ENCODE measurements at places on chromosomes 1 and 21.
A peak's percentile ranks its signal among the peaks of the same experiment; 100 is the strongest.

- no peak for DNase-seq
Observed at GRCh38 chr1:214282630-214283242, 1.8 kb downstream of the SMYD2 start.

GRCh38 chr1:115063228-115063901, 25.9 kb downstream of the TSPAN2 start:
- no peak for DNase-seq

DNA sequence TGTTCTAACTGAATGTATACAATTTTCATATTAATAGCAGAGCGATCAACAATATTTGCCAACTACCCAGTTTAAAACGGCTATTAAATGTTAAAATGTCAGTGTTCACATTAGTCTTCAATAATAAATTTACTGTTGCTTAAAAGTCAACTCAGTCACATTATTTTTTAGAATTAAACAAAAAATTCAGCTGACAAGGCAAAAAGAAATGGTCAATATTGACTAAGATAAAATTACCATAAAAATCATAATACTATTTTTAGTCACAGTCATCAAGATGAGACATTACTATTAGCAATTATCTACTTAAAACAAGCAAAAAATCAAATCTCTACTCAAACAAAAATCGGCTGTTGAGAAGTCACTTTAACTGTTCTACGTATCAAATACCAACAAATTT, 1.5 kb downstream of the ANKRD13C start:
- no peak for DNase-seq

DNA sequence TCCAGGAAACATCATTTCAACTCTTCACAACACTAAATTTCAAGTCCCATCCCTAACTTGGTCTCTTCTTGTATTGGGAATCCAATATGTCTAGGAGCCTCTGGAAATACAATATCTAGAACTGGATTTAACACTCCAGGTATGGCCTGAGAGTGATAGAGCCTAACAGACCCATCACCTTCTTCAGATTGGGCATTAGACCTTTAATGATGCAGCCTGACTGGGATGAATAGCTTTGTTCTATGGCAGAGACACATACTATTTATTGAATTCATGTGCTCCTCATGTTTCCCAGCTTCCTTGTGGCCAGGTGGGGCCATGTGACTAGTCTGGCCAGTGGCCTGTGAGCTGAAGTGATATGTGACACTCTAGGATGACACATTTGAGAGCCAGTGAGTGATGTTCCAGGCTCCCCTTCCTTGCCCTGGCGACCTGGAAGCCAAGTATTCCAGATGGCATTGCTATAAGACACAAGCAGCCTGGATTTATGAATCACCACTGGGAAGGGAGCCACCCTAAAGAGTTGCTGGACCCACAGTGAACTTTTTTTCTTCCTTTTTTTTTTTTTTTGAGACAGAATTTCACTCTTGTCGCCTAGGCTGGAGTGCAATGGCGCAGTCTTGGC, 31.0 kb upstream of the POU3F1 start:
- no peak for DNase-seq

- no peak for DNase-seq
Observed at GRCh38 chr21:42997053-42997452, 22.7 kb downstream of the PKNOX1 start.

DNA sequence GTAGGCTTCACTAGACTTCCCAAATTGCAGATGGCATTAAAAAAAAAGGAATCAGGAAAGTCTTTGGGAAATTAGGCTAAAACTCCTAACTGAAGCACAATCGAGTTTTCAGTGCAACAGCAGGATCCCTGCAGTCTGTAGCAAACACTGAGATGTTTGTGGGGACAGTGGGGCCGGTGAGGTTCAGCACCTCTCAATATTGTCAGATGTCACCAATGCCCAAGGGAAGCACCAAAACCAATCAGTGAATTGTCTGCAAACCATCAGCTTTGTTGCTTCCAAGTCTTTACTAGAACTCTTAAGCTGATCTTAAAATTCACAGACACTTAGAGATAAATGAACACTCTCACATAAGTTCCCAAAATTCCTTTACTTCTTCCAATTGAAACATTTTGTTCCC, 2.6 kb downstream of the ERG start:
- DNase-seq: no peak

DNA sequence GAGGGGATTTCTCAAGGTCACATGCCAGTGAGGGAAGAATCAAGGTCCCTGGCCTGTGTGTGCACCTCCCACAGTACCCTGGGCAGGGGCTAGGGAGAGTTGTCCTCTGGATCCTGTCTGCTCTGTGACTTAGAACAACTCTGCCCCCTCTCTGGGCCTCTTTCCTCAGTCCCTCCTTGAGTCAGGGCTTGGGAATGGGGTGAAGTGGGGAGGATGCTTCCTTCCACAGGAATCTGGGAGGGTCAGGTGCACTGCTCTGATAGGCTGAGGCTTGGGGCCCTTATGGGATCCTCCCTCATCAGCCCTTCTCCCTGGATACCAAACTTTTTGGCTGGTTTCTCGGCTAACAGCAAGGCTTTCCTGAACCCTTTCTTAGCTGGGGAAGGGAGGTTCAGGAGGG, 2.5 kb downstream of the TRNP1 start:
- no peak for DNase-seq

GRCh38 chr21:42150474-42151085, 68.4 kb upstream of the ABCG1 start:
- no peak for DNase-seq

DNA sequence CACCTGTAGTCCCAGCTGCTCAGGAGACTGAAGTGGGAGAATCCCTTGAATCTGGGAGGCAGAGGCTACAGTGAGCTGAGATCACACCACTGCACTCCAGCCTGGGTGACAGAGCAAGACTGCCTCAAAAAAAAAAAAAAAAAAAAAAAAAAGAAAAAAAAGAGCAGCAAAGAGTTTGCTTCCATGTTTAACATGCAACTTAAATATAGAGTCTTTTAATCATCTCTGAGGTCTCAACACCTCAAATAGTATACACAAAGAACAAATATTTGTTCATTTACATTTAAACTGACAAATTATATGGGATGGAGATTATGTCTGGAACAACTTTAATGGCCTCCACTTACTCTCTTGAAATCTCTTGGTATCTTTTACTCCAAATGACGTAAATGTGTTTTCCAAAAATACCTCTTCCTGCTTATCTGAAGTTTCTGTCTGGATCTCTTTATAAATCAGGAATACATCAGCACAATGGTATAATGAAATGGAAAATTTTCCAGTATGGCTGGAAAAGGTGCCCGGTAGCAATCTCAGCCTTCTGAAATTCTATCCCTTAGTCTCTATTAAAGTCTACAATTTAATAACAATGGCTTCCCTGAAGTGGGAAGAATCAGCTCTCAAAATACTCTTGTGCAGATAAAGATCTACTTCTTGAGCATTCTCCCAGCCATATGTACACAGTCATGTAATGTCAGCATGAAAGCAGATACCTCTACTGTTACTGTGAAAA, 258.5 kb downstream of the OMA1 start:
- no peak for DNase-seq

DNA sequence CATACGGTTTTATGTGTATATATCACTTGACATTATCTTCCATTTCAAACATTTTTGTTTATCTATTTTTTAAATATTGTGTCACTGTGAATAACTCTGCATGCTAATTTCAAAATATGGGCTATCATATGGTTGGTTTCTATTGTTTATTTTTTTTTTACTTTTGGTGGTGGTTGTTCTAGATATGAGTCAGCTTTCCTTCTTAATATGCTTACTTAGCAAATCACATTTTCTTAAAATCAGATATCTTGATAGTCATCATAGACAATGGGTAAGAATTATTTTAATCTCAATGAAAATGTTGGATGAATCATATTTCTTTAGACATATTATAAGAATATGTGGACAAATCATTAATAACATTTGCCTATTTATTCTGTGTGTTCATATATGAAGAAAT, 881.5 kb downstream of the BRINP3 start:
- DNase-seq: no peak

DNA sequence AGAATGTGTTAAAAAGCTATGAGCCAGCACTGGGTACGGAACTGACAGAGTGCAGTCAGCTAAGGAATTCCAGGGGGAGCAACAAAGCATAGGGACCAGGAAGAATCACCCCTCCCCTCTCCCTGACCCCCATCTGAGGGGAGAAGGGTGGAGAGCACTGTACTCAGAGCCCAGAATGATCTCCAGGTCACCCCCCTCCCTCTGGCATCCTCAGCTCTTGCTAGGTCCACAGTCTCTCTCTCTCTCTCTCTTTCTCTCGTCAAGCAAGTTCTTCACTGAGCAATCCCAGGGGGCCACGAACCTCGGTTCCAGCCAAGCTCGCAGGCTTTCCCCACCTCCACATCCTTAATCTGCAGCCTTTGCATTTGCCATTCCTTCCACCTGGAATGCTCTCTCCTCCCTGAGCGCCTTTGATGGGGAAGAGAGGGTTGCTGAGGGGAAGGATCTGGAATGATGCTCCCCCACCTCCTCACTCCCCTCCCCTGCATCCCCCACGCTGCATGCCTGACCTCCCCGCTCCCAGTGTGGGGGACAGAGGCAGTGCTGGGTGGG, 6.7 kb upstream of the WASF2 start:
- DNase-seq: no peak

GRCh38 chr1:1591452-1591851, 8.5 kb downstream of the FNDC10 start:
- DNase-seq: no peak

DNA sequence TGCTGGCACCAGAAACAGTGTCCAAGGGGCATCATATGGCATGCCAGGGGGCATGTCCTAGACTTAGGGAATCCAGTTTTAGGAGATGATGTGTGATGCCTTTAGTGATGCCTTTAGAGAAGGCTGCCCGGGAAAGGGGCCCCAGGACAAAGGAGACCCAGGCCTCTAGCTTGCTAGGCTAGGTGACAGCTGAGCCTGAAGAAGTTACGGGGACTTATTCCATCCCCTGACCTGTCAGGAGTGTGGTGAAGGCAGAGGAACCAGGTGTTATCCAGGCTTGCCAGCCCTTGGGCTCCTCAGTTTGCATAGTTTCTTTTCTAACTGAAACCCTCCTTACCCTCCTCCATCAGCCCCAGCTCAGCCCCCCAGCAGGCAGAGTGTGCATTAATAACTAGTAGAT, 269.7 kb upstream of the CSF3R start:
- no peak for DNase-seq

DNA sequence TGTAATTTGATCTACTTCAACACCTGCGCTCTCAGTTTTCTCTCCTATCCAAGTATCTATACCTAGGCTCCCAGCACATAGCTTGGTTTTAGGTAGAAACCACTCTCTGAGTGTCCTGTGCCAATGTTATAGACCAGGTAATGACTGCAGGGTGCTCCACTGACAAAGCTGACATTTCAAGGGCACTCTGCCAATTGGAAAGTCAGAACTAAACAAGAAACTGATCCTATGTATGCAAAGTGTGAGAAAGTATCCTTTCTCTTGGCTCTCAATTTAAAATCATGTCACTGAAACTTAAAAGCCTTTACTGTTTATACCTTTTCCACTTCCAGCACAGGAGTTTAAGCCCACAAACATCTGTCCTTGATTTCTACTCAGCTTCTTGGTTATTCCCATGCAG, 45.0 kb upstream of the AIM2 start:
- no peak for DNase-seq

DNA sequence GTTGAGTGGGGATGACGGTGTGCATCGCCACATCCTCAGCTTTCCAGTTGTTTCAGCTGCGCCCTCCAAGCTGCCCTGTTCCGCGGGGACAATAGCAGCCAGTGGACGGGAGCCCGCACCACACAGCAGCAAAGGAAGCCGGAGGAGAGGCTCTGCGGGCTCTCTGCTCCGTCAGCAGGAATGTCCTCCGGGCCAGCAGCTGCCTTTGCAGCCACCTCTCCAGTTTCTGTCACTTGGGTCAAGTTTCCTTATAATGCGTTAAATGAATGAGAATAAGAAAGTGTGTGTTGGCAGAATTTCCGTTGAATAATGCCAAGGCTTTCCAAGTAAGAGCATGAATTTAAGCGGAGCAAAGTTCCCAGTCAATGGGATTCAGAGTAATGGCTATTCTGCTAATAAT, 263.3 kb downstream of the KIF26B start:
- DNase-seq: no peak

DNA sequence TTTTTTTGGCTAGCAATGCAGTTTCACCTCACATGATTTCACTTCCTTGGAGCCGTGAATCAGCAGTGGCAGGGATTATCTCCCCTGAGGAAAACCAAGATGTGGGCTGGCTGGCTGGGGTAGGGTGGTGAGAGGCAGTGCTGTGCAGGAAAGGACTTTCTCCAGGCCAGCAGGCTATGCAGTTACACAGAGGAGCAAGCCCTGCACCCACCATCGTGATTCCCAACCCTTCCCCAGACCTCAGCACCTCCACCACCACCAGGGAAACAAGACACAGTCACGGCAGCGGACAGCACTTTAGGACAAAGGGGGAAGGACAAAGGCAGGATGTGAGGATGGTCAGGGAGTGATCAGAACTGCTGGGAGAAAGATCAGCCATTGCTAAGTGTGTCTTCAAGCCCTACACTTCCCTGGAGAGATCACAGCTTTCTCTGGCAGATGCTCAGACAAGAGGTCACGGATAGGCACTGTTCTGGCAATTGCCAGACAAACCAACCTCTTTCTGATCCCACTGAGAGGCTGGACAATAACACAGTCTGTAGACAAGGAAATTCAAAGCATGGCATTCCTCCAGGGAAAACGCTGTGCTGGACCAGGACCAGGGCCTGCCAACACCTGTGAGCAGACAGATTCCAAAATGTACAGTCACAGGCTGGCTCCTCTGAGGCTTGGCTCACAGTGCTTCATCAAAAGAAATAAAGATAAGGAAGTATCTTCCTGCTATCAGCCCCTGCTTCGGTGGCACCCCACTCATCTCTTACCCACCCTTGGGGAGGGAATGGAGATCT, 509.4 kb downstream of the SMYD3 start:
- no peak for DNase-seq

- no peak for DNase-seq
Observed at GRCh38 chr21:28592205-28592865, 400.3 kb downstream of the LTN1 start.

GRCh38 chr21:43733060-43733459, 14.1 kb downstream of the PDXK start:
- DNase-seq: no peak

- DNase-seq: peak; percentile 92
Observed at GRCh38 chr1:214264196-214264595, 16.8 kb upstream of the SMYD2 start.

DNA sequence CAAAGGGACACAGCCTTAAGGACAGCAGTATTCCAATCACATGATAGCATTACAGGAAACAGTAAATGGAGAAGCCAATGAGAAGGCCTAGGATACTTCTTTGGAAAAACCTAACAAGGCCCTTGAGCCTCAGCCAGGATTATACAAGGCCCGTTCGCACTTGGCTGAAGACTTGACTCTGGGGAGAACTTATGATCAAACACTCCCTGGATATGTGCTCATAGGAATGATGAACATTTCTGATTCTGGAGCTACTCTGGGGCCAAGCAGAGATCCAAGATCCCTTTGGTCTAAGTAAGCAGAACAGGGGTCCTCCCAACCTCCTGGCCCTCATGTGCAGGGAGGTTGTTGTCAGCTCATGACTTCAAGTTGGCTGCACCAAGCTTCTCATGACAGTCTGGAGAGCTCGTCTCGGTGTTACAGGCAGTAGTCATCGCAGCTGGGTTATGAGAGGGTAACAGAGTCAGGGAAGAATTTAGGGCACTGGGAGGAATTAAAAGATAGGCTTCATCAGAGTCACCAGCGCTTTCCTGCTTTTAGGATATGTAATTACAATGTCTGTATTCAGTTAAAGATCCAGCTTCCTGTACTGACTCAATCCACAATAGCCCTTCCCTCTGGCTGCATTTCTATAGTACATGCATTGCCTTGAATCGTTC, 92.5 kb upstream of the IRF2BP2 start:
- DNase-seq: no peak

Measured in epithelial cell of proximal tubule (primary cell).